ENCODE measurements at places on chromosomes 2 and 18.
A peak's percentile ranks its signal among the peaks of the same experiment; 100 is the strongest.

- peak; percentile 90 for DNase-seq
Observed at GRCh38 chr2:64646007-64646880, 7.5 kb downstream of the SERTAD2 start.

- DNase-seq = peak; percentile 92
Observed at GRCh38 chr2:42169100-42169873, at the start of gene EML4. Gene EML4, plus strand, starts transcription at chr2:42169353. Its CDS starts 259 bp downstream, at chr2:42169612.

DNA sequence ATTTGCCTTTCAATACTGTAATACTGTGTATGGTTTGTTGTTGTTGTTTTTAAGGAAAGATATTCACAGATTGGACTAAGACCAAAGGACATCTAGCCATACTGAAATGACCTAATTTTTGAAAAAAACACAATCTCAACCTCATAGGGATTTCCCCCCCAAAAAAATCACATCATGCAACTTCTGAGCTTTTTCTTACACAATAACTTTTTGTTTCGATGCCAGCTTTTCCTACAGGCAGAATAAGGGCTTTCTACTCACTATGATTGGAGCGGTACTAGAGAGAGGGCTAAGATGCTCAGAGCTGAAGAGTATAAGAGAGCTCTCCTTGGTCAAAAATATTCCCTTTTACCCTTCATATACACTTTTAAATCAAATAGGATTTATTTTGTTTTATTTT is 32.4 kb upstream of the SLC3A1 start:
- DNase-seq = no peak

DNA sequence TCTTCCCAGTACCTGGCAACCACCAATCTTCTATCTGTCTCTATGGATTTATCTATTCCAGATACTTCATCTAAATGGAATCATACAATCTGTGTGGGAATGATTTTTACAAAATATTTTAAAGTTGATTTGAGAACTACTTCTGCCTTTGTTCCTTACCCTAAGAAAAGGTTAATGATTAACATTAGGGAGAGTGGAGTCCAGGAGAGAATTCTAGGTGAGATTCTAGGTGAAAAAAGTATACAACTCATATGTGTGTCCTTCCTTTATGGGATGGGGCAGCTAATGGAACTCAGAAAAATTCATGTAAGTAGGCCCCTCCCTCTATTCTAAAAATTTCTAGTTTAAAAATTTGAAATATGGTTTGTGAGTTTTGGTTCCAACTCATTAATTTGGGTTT is 35.9 kb upstream of the WDSUB1 start:
- no peak for DNase-seq

GRCh38 chr2:3159782-3160545 is 217.7 kb downstream of the EIPR1 start:
- DNase-seq = no peak

DNA sequence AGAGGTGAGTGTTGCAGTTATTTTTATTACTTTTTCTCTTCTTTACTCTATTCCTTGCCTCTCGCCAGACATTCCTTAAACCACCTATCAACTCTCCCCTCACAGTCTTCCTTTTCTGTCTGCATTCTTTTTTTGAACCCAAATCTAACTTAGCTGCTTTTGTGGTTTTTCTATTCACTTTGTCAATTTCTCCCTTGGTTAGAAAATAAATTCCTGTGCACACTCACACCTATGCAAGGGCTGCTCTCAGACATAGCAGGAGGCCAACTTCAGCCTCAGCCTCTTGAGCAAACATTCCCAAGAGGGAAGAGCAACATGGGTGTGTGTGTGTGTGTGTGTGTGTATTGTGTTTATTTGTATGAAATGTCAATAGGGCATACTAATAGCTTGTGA is 808.6 kb downstream of the RNF144A start:
- no peak for DNase-seq

DNA sequence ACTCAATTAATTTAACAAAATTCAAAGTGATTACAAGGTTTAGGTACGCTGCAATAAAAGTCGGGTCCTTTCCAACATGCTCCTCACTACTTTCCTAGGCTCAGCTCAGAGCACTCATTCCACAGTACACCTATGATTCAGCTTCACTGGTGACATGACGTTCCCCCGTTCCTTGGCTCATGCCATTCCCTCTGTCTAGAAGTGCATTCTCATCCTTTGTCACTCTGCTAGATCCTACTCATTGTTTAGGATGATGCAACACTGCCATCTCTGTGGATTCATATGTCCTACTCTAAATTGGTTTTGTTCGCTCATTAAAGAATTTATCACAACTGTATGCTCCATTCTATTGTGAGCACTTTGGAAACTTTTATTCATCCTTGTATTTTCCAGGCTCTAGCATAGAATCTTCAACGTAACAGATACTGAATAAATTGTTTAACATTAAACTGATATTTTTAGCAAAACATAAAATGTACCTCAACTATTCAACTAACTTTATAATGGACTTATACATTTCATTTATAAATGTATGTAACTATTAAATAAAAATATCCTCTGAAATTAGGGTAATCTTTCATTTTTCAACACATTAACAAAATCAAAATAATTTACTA is 78.6 kb downstream of the FAM228A start:
- DNase-seq = no peak

DNA sequence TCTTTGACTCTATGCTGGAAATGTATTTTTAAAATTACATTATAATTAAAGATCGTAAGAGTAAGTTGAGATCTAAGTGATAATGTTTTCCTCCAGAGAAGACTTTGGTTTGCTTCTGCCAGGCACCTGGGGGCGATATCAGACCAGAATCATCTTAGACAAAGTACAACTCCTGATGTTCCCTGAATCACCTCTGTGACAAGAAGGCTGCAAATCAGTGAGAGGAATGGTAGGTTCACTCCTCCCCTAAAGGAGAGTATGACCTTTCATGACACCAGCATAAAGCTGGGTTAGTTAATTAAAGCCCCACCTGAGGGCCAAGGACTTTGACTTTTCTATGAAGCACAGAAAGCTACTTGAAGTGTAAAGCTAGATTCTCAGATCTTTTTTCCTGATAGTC is 114.4 kb upstream of the DTNA start:
- no peak for DNase-seq

DNA sequence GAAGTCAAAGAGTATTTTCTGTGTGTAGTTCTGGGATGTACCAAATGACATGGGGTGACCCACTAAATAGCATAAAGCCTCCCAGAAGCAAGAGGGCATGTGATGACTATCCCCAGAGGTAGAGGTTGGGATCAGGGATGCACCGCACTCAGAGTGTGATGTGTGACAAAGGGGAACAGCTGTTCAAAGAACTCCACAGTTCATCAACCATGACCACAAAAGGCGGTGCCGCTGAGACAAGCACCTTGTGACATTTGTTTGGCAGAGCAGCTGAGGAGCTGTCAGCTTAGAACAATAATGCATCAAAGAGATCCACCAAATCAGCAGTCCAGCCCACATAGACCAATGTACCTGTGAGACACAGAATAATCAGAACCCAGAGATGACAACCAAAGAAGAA is 81.3 kb downstream of the VWC2L start:
- DNase-seq = no peak

- DNase-seq = no peak
Observed at GRCh38 chr18:40274618-40275196, 1680.3 kb upstream of the PIK3C3 start.

DNA sequence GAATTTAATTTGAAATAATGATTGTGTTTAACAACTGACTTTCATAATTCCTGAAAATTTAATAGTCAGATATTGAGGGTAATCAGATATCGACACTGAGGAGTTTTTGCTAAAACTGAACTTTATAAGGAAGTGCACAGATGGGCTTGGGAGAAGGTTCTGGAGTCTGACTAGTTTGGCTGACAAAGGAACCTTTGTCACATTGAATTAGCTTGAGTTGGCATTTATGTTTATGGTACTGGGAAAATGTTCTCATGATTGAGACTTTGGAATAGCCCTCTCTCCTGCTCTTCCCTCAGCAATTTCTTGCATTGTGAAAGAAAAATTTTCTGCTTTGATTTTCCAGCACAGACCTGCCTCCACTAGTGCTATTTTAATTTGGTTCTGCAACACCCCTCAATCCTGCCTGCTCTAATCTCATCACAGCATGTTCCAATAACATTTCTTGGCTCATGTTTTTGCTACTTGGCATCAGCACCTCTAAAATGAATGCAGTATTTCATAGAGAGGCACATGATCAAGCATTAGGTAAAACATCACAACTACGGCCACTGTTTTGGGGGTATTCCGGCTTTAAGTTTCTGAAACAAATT is 133.9 kb upstream of the FSHR start:
- no peak for DNase-seq

DNA sequence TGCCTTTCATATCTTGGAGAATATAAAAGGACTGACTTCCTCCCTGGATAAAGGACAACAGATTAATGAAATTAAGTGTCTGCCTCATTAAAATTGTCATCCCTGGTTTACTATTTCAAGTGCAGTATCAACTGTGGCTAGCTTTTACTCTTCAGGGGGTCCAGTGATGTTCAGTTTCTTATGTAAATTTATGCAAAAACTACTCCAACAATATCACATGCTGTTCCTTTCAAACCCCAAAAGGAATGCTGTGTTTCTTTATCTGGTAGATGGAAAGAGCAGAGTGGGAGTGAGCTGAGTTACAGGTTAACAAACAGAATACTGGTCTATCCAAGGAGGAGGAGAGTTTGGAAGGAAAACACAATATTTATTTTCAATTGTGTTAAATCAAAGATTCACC is 283.7 kb upstream of the VWC2L start:
- DNase-seq = no peak

DNA sequence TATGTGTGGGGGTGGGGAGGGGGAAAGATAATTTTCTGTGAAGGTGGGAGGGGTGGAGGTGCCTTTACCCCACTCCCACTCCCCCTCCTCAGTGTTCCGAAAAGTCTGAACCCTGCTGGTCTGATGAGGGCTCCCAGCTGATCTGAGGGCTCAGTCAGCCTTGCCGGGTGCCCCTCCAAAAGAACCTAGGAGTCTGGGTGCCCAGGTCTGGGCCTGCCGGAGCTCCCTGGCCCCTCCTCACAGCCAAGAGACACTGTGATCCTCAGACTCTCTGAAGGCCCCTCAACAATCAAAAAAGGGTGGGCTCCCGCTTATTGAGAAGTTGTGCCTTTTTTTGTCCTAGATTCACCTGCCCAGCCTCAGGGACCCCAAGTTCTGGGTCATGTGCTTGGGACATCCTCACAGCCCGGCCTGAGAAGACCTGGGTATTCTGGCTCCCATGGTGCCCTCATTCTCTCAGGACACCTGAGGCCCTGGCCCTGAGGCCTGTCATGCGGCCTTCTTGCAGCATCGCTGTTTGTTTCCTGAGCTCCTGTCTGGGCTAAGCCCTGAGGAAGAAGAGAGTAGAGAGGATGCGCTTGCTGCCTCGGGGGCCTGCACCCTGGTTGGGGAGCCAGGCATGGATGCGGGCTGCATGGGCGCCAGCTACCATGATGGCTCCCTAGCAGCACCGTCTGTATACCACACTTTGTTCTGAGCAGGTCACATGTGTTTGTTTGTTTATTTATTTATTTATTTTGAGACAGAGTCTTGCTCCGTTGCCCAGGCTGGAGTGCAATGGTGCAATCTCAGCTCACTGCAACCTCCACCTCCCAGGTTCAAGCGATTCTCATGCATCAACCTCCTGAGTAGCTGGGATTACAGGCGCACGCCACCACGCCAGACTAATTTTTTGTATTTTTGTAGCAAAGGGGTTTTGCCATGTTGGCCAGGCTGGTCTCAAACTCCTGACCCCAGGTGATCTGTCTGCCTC is 44.0 kb downstream of the SDC1 start:
- DNase-seq = no peak

DNA sequence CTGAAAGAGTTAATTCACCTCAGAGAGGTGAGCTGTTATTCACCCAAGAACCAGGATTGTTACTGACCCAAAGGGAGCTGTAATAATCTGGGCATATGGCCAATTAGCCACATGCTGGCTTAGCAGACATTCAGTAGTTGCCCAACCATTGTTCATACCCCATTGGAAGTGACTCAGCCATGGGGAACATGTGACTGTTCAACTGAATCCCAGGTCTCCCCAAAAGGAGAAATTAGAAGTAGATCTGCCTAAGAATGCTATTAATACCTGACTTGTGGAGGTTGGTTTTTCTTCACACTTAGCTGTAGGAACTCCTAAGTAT is 272.6 kb upstream of the UBE2E3 start:
- DNase-seq = no peak

- no peak for DNase-seq
Observed at GRCh38 chr2:23401427-23402204, 16.6 kb downstream of the KLHL29 start.

- no peak for DNase-seq
Observed at GRCh38 chr2:147511491-147511948, 333.3 kb upstream of the ACVR2A start.

DNA sequence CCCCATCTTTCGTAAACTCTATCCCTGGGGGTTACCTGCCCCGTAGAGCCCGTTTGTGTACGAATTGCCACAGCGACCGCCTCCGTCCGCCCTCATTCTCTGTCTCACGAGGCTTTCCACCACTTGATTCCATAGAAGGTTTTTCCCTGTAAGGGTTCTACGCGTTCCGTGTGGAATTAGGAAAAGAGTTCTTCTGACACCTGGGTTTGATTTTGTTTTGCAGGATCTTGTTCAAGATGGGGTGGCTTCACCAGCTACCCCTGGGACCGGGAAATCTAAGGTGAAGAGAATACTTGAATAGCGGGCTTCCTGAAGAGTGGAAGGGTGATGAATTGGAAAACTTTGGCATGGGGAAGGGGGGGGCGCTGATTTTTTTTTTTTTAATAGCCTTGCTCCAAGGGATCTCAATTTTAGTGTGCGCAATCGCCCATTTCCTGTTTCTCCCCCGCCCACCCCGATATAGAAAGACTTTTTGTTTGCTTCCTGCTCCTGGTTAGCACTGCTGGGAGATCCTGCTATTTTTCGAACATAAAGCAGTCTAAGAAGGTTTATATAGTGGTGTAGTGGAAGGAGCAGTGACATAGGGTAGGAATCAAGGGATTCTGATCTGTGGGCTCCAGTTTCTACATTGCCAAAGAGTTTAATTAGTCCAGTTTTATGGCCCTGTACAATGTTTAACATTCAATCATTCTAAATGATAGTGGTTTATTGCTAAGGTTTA is 564 bp downstream of the GCC2 start:
- DNase-seq = peak; percentile 5

Measured in stimulated activated CD4-positive, alpha-beta T cell treated with anti-CD3 and anti-CD28 coated beads, Interleukin-12 subunit alpha, Interleukin-12 subunit beta, amount 100 ng/mL, for 4 hours (primary cell).